ENCODE measurements at places on chromosomes 7 and 10.

DNA sequence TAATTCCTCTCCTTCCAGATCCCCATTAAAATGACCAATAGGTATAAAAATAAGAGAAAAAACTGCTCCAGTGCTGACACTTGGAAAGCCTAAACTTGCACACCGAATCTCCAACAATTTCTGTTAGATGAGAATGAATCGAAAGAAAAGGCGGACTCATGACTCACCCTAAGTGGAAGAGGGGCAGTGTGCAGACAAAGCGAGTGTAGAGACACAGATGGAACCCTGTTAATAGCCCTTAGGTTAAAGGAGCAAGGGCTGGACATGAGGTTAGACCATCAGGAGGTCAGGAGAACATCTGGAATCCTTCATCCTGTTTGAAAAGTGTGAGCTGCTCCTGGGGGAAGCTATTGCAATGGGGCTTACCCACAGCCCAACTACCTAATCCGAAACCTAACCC is 103.4 kb upstream of the GLI3 start:
- DNase-seq = no peak

DNA sequence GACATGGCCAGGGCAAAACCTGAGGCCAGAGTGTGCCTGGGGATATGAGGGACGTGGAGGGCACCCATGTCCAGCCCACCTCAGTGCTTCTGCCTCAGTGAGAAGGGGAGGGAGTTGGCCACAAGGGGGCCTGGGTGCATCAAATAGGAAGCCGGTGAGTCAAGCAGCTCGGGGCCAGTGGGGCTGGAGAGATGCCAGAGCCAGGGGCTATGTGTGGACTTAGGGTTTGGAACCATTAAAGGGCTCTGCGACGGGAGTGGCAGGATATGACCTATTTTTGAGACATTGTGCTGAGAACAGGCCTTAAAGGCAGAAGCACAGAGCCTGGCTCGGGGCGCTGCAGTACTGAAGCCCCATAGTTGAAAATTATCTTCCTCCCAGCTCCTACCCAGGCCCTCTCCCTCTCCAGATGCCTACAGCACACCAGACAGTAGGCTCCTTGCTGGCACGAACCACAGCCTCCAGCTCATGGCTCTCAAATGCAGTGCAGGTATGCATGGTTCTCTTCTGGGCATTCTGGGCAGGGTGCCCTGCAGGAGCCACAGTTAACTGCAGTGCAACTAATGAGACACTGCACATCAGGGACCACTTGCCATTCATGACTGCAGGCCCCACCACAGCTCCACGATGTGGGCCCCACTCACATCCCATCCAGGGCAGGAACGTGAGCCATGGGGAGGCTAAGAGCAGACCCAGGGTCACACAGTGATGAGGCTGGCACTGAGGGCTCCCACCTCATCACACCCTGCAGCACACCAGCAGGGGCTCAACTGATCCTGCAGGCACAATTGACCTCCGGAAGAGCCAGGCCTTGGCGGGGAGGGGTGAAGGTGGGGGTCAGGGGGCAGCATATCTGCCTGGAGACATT is 7.2 kb upstream of the PGAM2 start:
- DNase-seq = no peak

DNA sequence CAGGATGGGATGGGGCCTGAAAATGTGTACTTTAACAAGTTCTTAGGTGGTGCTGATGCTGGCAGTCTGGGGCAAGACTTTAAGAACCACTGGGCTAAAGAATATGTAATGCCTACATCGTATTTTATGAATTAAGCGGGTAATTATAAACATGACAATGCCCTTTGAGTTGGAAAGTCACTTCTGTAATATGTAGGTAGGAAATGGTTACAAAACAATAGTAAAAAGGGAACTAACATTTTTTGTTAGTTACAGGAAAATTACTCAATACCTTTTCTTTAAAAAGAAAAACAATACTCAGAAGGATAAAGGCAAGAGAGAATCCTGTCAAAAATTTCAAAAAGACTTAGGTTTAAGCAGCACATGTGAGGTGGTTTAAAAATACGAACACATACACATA is 48.3 kb upstream of the STEAP4 start:
- DNase-seq = no peak

GRCh38 chr7:119703895-119704294 is 569.1 kb upstream of the KCND2 start:
- no peak for DNase-seq
